ENCODE measurements at places on chromosomes 13 and 19. TPM values are rescaled to one million over a fixed set of nuclear protein-coding genes. Genes with fewer than 3 reads are reported as not detected.

KLK8 gene
- not detected for total RNA-seq

BTBD2 gene
- 57.5 TPM for total RNA-seq

ETHE1 gene
- 42.7 TPM for total RNA-seq

TINCR gene
- total RNA-seq: under 0.01 TPM

ADPRHL1 gene
- 5.1 TPM for total RNA-seq

ZSCAN1 gene
- total RNA-seq: 0.36 TPM

DNA sequence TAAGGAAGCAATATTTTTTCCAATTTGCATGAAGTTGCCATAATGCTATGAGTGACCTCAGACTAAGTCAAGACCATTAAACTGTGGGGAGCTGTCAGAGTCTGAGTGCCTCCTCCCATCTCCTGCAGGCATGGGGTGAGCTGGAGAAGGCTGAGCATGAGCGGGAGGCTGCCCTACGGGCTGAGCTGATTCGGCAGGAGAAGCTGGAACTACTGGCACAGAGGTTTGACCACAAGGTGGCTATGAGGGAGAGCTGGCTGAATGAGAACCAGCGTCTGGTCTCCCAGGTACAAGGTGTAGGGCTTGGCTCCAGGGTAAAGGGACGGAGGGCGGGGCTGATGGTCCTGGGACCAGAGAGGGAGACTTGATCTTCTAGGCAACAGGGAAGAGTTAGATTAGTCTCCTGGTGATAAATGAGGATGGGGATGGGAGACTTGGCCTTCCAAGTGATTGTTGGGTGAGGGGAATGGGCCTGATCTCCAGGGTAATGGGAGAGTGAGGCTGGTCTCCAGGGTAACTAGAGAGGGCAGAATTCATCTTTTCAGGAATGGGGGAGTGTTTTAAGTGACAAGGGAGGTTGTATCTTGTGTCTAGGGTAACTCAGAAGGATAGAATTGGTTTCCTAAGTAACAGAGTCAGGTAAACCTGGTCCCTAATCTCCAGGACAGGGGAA lies 36.0 kb downstream of the SPTBN4 start:
- DNase-seq: peak; percentile 73
- H3K27me3 ChIP-seq: no peaks in the 10 kb centered on the region
- no peak overlapping the region for H3K27ac ChIP-seq
- no peak overlapping the region for H3K4me3 ChIP-seq
- no peaks in the 10 kb centered on the region for H3K36me3 ChIP-seq

- peaks cover 89% of the 10 kb centered on the region for H3K36me3 ChIP-seq
- H3K27ac ChIP-seq: no peak overlapping the region
- H3K27me3 ChIP-seq: no peaks in the 10 kb centered on the region
These were observed 151.9 kb downstream of the COL4A1 start for GRCh38 chr13:110155072-110155471.

DNA sequence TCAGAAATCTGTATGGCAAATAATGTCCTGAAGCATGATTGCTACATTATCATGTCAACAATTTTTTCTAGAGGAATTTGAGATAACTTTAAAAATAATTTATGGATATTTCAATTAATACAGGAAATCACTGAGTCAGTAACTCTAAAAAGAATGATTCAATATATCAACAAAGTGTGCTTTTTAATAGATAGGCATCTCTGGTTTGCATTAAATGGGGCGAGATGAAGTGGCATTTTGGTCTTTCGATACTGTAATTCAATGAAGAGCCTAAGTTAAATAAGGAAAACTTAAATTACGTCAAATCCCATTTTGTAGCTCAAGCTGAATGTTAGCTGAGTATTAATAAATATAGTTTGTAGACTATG lies 342.8 kb downstream of the DACH1 start:
- no peaks in the 10 kb centered on the region for H3K4me1 ChIP-seq
- no peaks in the 10 kb centered on the region for H3K27me3 ChIP-seq
- H3K36me3 ChIP-seq: no peaks in the 10 kb centered on the region
- no peak for DNase-seq
- H3K27ac ChIP-seq: no peak overlapping the region

DNA sequence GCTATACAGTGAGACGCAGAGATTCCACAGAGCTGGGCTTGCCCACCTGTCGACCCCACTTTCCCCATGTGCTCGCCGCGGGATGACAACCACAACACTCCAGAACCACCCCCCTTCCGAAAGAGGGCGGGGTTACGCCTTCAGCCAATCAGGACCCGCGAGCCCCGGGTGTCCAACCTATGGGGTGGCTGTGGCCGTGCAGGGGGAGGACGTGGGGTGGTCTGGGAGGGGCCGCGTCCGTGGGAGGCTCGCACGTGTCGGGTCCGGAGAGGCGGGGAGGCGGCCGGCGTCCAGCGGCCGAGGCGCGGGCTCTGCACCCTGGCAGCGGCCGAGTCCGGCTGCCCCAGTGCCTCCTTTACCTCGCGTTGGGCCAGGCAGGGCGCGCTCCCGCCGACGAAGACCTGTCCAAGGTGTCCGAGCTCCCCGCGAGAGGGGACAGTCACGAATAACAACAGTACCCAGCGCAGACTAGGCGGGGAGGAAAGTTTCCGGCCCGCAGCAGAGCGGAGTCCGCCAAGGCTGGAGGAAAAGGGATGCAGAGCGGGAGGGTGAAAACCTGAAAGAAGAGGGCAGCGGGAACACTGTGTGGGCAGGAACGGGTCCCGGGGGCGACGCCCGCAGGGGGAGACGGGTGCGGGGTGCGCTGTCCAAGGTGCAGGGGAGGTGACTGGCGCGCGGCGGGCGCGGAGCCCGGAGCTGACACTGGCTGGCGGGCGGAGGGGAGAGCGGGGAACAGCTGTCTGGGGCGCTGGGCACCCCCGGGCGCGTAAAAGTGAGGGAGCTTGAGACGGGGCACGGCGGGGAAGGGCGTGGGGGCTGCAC lies 911 bp downstream of the ENOX1 start:
- peaks cover 18% of the 10 kb centered on the region for H3K4me1 ChIP-seq
- peak; percentile 93 for DNase-seq
- H3K27me3 ChIP-seq: no peaks in the 10 kb centered on the region
- peak overlapping the region; percentile 76 for H3K4me3 ChIP-seq

- no peak overlapping the region for H3K27ac ChIP-seq
- H3K4me3 ChIP-seq: no peak overlapping the region
- H3K4me1 ChIP-seq: no peaks in the 10 kb centered on the region
- H3K27me3 ChIP-seq: peaks cover 22% of the 10 kb centered on the region
These were observed 13.3 kb downstream of the KCNC3 start for GRCh38 chr19:50315773-50316448.

GRCh38 chr13:99256283-99256682 lies 1.9 kb downstream of the GPR18 start:
- no peak for DNase-seq
- peak overlapping the region; percentile 25 for H3K27ac ChIP-seq
- peaks cover 13% of the 10 kb centered on the region for H3K4me1 ChIP-seq
- no peak overlapping the region for H3K4me3 ChIP-seq
- H3K36me3 ChIP-seq: peaks cover 6% of the 10 kb centered on the region
- no peaks in the 10 kb centered on the region for H3K27me3 ChIP-seq

GRCh38 chr13:36028359-36029025 lies 102.7 kb downstream of the DCLK1 start:
- no peaks in the 10 kb centered on the region for H3K36me3 ChIP-seq
- H3K27ac ChIP-seq: peak overlapping the region; percentile 60
- H3K4me3 ChIP-seq: no peak overlapping the region
- no peak for DNase-seq
- peaks cover 21% of the 10 kb centered on the region for H3K4me1 ChIP-seq
- no peaks in the 10 kb centered on the region for H3K27me3 ChIP-seq

DNA sequence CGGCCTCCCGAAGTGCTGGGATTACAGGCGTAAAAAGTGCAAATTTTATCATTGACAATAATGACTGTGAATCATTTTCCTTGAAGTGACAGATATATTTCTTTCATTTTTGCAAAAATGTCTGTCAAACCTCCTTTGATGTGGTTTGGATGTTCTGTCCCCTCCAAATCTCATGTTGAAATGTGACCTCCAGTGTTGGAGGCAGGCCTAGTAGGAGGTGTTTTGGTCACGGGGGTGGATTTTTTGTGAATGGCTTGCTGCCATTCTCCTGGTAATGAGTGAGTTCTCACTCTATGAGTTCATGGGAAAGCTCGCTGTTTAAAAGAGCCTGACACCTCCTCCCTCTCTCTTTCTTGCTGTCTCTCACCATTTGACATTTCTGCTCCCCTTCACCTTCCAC lies 5.5 kb upstream of the SLC1A6 start:
- no peak for DNase-seq
- no peaks in the 10 kb centered on the region for H3K36me3 ChIP-seq
- H3K27ac ChIP-seq: no peak overlapping the region
- H3K4me1 ChIP-seq: no peaks in the 10 kb centered on the region

- DNase-seq: peak; percentile 68
- no peaks in the 10 kb centered on the region for H3K4me1 ChIP-seq
- H3K27me3 ChIP-seq: peaks cover 7% of the 10 kb centered on the region
- no peak within 1 kb of the TSS for H3K27ac ChIP-seq
These were observed at the start of gene LYPD4 for GRCh38 chr19:41844601-41845000. Gene LYPD4 (minus strand): TSS chr19:41844683. CDS start chr19:41839285, 5,398 bp downstream.

DNA sequence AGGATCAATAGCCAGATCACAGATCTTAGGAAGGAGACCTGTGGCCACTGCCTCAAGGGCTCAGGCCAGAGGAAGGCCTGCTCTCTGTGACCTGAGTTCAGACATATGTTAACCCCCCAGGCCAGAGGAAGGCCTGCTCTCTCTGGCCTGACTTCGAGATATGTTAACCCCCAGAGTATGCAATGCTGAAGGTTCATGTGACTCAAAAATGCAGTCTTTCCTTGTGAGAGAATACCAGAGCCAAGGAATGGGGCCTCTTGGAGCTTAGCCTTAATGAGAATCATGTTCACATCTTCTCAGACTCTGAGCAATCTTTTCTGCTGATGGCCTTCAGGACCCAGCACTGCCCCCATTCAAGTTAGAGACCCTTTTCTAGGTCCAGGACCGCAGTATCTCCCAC lies 36.7 kb downstream of the MBNL2 start:
- no peak for DNase-seq
- H3K27me3 ChIP-seq: no peaks in the 10 kb centered on the region
- H3K36me3 ChIP-seq: no peaks in the 10 kb centered on the region
- peaks cover 64% of the 10 kb centered on the region for H3K4me1 ChIP-seq

- H3K4me3 ChIP-seq: no peak overlapping the region
- no peak overlapping the region for H3K27ac ChIP-seq
- no peaks in the 10 kb centered on the region for H3K36me3 ChIP-seq
- H3K4me1 ChIP-seq: no peaks in the 10 kb centered on the region
- H3K27me3 ChIP-seq: no peaks in the 10 kb centered on the region
These were observed 760.4 kb upstream of the PCDH20 start for GRCh38 chr13:62176051-62176450.

DNA sequence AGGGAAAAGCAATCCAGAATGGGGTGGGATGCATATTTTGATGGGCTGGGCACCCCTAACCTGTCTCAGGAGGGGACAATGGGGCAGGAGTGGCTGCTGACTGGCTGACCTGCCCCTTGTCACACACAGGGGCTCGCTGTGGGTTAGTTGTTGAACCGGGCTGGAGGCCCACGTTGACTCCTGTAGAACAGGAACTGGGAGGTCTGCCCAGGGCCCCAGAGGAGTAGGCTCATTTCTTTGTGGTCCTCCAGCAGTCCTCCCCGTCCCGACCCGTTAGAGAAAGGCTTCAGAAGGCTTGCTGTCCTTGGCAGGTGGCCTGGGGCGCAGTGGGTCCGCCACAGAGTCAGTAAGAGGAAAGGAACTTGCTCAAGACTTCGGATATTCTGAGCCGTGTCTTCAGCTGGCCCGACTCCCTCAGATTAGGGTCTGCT lies 70.1 kb downstream of the COL4A1 start:
- no peak overlapping the region for H3K4me3 ChIP-seq
- no peak overlapping the region for H3K27ac ChIP-seq
- peaks cover 19% of the 10 kb centered on the region for H3K4me1 ChIP-seq
- H3K27me3 ChIP-seq: no peaks in the 10 kb centered on the region
- peaks cover 40% of the 10 kb centered on the region for H3K36me3 ChIP-seq
- DNase-seq: no peak

- H3K36me3 ChIP-seq: peaks cover 87% of the 10 kb centered on the region
- no peak overlapping the region for H3K4me3 ChIP-seq
- no peaks in the 10 kb centered on the region for H3K27me3 ChIP-seq
- H3K4me1 ChIP-seq: peaks cover 34% of the 10 kb centered on the region
These were observed 9.4 kb upstream of the CCDC97 start for GRCh38 chr19:41300555-41300954.

GRCh38 chr13:59750860-59751259 lies 412.9 kb downstream of the DIAPH3 start:
- no peaks in the 10 kb centered on the region for H3K27me3 ChIP-seq
- no peaks in the 10 kb centered on the region for H3K36me3 ChIP-seq
- H3K4me1 ChIP-seq: peaks cover 35% of the 10 kb centered on the region
- H3K4me3 ChIP-seq: peak overlapping the region; percentile 59

- H3K27me3 ChIP-seq: no peaks in the 10 kb centered on the region
- peak; percentile 23 for DNase-seq
- H3K4me3 ChIP-seq: no peak overlapping the region
- peak overlapping the region; percentile 81 for H3K27ac ChIP-seq
- H3K4me1 ChIP-seq: peaks cover 47% of the 10 kb centered on the region
These were observed 72.1 kb downstream of the KLF12 start for GRCh38 chr13:74061926-74062595.

All from osteoblast (primary cell).